ENCODE measurements at places on chromosomes 6 and 20. TPM values are rescaled to one million over a fixed set of nuclear protein-coding genes. Genes with fewer than 3 reads are reported as not detected.

BPIFA1 gene
- total RNA-seq: not detected

PRDM1 gene
- total RNA-seq: 10.5 TPM

DNA sequence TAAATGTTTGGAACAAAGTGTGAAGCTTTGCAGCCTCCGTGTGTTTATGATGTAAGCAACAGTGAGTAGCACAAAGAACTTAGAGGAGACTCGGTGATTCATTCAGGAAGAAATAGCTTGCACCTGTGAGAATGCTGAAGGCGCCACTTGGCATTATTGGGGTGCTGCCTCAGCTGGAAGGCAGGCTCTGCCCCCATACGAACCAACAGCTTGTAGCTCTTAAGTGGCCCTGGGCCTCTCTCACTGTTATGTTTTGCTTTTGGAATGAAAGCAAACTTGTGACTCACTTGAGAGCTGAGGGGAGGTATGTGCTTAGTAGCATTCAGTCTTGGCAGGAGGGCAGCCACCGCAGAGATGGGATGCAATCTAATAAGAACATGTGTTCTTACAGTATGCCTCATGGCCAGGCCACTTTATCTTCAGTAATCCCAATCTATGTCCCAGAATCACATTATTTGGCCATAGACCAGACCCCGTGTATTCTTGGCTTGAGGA lies 310.7 kb downstream of the EYA4 start:
- no peak for DNase-seq

GRCh38 chr6:91664327-91664959 lies 1077.6 kb upstream of the MAP3K7 start:
- no peak for DNase-seq

- no peak for DNase-seq
Observed at GRCh38 chr6:130981409-130981808, 81.6 kb downstream of the EPB41L2 start.

DNA sequence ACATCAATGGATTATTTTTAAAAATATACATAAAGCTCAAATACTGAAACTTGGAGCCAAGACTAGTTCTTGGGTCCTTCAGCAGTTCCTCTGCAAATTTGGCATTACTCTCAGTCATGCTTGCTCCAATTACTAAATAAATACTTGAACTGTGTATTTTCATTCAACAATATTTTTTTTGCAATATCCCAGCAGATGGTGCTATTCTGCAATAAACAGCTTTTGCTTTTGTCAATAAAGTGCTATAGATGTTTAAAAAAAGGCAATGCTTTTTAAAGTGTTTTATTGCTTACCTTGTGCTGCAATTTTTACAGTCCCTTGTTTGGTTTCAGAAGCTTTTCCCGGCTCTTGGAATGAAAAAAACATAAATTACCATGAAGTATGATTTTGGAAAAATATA lies 243.4 kb downstream of the TRDN start:
- no peak for DNase-seq

BCL2L1 gene
- 107 TPM for total RNA-seq

BPIFB1 gene
- total RNA-seq: not detected

GRCh38 chr6:108993876-108994275 lies 100.8 kb downstream of the SESN1 start:
- DNase-seq: no peak

RIPPLY2 gene
- not detected for total RNA-seq

NRM gene
- total RNA-seq: 13.0 TPM

HSPA12B gene
- total RNA-seq: 10.8 TPM

GRCh38 chr6:116575227-116575626 lies 3.9 kb downstream of the RWDD1 start:
- no peak for DNase-seq

DNA sequence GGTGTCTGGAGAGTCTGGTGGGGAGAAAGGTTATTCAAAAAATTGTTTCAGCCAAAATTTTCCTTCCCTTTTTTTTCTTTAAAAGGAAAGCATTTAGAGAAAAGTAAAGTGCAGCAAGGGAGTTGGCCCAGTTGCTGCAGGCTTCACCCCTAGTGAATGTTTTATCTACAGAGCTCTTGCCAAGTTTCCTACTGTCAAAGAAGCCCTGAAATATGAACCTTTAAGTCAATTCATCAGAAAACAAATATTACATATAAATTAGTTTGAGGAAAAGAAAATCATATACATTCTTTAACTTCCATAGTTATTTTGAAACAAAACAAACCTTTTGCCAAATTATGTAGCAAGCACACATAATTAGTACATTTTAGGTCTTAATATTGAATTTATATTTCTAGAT lies 25.0 kb upstream of the HMGCLL1 start:
- DNase-seq: no peak

SOX12 gene
- total RNA-seq: 6.1 TPM

GRCh38 chr20:10047427-10047826 lies 12.6 kb downstream of the ANKEF1 start:
- no peak for DNase-seq

HCRTR2 gene
- total RNA-seq: not detected

DNA sequence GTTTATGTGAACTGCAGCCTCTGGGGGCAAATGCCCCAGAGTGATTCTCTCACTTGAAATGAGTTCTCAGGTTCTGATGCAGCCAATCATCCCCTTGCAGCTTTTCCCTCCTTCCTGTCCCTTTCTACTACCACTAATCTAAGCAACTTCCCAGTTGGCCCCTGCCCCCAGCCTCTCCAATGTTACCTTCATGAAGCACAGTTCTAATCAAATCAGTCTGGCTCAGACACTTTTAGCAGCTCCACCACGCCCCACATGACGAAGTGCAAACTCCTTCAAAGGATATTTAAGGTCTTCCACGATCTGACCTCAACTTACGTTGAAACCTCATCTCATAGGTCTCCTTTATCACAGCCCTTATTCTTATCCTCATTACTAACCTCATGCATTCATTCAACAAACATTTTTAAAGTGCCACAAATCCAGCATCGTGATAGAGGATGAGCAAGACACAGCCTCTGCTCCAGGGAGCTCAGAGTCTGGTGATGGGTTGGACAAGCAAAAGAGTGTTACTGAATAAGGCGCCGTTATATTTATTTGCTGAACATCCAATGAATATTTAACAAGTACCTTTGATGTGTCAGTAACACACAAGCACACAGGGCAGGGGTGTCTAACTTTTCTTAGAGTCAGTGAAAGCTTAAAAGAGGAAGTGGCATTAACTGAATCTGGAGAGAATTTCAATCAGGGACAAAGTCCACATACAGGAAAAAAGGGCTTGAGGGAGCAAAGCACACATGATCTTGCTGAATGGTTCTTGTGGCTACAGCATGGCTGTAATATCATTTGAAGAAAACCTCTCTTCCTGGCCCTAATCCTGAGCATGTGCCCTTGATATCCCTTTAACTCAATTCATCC lies 20.4 kb upstream of the DTNBP1 start:
- DNase-seq: no peak

DLK2 gene
- not detected for total RNA-seq

DNA sequence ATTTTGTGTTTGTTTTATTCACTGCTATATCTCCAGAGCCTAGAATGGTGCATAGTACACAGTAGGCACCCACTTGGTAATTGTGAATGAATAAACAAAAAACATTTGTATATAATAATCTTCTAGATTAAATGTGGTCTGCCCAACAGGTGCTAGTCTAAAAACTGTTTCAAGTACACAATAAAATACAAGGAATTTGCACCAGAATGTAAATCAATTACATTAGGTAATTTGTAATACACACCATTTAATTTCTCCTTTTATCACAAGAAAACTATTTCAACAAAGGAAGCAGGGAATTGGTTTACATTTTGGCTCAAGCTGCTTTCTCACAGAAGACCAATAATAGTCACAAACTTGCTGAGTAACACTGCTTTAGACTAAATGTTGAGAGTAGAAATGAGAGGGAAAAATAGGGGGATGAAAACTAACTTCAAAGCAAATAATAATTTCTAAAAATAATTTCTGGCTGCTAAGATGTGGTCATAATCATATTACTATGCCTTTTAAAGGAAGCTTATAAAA lies 22.1 kb downstream of the RUNX2 start:
- DNase-seq: no peak

EYA2 gene
- 10.7 TPM for total RNA-seq

GRCh38 chr6:144263786-144264185 lies 21.3 kb upstream of the UTRN start:
- no peak for DNase-seq

ANKRD6 gene
- total RNA-seq: 45.9 TPM

- DNase-seq: no peak
Observed at GRCh38 chr6:46421939-46422338, 69.3 kb downstream of the RCAN2 start.

DNA sequence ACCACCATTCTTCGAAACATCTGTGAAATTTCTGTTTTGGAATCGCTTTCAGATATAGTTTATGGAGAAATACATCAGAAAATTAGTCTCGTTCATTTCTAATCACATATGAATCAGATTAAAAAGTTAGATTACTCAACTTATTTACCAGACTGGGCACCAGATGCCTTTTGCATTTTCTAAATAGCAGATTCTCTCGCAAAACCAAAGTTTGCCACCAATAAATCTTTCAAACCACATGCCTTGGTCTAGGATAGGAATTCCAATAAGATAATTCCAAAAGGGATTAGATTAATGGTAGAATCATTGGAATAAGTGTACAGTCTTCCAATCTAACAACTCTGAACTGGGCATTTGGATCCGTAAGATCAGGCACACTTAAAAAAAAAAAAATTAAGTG lies 160.4 kb upstream of the TAB2 start:
- no peak for DNase-seq

- DNase-seq: no peak
Observed at GRCh38 chr6:41222513-41222912, 5.6 kb upstream of the TREML4 start.

OPN5 gene
- total RNA-seq: not detected

TMEM244 gene
- total RNA-seq: not detected

RNF39 gene
- not detected for total RNA-seq

- DNase-seq: peak; percentile 92
Observed at GRCh38 chr6:39865011-39865888, 69.0 kb downstream of the MOCS1 start.

DNA sequence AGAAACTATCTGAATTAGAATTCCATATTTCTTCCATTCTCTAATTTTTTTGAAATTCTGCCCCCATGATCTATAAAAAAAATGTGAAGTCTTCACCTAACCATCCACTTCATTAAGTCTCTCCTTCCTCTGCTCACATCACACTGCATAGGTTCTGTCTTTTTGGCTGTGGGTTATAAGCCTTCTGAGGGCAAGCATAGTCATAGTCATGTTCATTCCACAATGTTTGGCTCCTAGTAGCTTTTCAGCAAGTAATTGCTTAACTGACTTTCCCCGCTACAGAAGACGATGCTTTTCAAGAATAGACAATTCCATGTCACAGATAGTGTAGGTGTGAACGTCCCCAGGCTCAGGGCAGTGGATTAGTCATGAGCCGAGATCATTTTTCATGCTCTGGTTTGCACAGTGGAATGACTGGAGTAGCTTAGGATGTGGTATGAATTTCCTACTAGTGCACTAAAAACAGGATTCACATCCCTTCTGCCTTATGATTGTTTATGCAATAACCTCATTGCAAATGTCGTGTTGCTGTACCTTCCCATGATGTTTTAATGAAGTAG lies 29.1 kb downstream of the WRNIP1 start:
- no peak for DNase-seq

CPNE5 gene
- 13.1 TPM for total RNA-seq

SYCP2L gene
- total RNA-seq: 1.3 TPM

C6orf141 gene
- 1.6 TPM for total RNA-seq

DNA sequence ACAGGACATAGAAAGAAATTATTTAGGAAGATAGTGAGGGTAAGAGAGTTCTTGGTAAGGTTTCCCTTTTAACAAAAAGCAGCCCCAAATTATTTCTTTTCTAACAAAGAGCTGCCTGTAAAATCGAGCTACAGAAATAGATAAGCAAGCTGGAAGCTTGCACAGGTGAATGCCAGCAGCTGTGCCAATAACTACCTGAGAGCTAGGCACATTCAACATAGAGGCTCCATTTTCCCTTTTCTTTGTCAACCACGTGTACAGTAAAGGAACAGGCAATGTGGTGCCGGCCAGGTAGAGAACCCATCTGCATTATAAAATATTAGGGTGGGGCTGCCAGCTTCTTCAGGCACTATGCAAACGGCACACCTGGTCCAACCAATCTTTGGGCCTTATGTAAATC lies 341.6 kb upstream of the JAG1 start:
- no peak for DNase-seq

GRCh38 chr6:136607932-136608772 lies 57.9 kb upstream of the MAP7 start:
- DNase-seq: peak; percentile 73

CYP24A1 gene
- not detected for total RNA-seq

DNA sequence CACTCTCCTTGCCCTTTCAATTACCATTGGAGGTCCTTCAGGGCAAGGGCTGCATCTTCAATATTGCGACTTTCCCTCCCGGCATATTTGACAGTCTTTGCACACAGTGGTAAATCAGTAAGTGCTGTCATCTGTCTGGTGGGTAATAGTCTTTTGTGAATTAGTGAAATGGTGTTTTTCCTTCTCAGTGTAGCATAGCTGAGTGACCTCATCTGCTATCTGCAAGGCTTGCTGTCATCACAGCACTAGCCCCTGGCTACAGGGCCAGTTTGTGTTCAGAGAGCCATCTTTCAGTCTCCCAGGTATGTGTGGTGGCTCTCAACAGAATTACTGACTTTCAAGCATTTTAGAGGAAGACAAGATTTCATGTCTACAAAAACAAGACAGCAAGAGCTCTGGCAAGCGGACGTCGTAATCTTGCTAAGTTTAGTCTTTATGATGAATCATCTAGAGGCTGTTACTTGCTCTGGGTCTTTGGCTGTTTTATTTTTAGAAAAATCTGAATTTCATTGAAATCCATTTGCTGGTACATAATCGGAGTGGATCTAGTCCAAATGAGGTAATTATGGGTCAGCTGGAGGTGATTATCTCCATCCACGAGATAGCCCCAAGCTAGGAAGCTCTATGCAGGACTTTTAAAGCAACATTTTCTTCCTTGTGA lies 528.9 kb downstream of the EPM2A start:
- DNase-seq: peak; percentile 46

GRCh38 chr6:25022140-25022553 lies 86.4 kb upstream of the RIPOR2 start:
- DNase-seq: no peak

DNA sequence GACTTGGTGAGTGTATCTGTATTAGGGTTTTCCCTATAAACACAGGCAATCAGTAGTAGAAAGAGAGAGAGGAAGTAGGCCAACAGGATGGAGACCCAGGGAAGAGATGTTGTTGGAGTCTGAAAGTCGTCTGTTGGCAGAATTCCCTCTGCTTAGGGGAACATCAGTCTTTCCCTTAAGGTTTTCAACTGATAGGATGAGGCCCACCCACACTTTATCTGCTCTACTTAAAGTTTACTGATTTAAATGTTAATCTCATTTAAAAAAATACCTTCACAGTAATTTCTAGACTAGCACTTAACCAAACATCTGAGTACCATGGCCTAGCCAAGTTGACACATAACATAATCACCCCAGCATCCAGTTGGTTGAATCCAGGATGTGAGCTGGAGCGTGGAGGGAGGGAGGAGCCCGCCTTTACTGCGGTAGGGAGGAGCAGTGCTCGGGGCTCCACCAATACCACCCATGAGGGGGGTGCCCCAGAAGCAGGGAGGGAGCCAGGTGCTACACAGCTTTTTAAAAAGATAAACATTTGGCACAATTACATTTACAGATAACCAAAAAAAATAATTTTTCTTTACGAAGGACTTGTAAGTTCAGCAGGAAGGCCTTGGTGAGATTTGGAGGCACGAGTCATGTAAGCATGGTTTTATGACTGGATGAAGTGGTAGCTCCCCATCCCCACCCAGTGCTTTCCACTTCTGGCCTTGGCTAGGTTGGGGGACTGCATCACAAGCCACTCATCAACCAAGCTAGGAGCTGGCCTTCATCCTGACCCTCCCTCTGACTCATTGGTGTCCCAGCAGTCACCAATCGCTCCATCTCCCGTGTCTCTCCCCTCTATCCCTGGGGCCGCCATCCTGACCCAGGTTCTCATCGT lies 18.4 kb upstream of the SNX9 start:
- DNase-seq: no peak

ADGRF1 gene
- not detected for total RNA-seq

ZNF337 gene
- total RNA-seq: 15.0 TPM

All from aorta (tissue), 5 donors.